Lung microvascular endothelial cell (primary cell): ENCODE measurements at places on chromosomes 16 and 17. TPM values are rescaled to one million over a fixed set of nuclear protein-coding genes. Genes with fewer than 3 reads are reported as not detected.
A peak's percentile ranks its signal among the peaks of the same experiment; 100 is the strongest.

GRCh38 chr17:17966399-17966798 lies 5.8 kb downstream of the TOM1L2 start:
- DNase-seq, result no peak

GRCh38 chr17:10156948-10157607 lies 41.3 kb downstream of the GAS7 start:
- DNase-seq, result peak; percentile 46

DNA sequence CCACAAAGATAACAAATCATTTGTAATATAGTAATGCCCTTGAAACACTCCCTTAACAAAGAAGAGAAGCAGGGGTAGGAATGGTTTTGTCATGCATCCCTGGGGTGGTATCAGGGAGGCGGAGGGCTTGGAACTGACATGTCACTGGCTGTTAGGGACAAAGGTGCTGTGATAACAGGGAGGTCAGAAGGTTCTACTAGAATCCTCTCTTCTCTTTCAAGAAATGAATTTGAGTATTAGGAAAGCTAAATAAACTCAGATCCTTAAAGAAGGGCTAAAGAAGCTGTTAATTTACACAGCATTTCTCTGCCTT lies 65.4 kb upstream of the ADAMTS18 start:
- DNase-seq, result no peak

DNA sequence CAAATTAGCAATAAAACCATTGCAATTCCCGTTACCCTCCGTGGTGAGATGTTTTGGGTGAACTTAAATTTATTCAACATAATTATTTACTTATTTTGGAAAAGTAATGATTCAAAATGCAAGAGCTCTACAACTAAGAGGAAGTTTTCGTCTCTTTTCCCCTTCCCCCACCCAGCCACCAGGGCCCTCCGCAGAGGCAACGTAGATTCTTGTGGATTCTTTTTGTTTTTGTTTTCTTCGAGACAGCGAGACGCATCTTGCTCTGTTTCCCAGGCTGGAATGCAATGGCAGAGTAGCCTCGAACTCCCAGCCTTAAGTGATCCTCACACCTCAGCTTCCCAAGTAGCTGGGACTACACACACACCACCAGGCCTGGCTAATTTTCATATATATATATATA lies 19.2 kb downstream of the CCDC40 start:
- no peak for DNase-seq

GRCh38 chr16:81796035-81796434 lies 16.9 kb downstream of the PLCG2 start:
- no peak for DNase-seq

DNA sequence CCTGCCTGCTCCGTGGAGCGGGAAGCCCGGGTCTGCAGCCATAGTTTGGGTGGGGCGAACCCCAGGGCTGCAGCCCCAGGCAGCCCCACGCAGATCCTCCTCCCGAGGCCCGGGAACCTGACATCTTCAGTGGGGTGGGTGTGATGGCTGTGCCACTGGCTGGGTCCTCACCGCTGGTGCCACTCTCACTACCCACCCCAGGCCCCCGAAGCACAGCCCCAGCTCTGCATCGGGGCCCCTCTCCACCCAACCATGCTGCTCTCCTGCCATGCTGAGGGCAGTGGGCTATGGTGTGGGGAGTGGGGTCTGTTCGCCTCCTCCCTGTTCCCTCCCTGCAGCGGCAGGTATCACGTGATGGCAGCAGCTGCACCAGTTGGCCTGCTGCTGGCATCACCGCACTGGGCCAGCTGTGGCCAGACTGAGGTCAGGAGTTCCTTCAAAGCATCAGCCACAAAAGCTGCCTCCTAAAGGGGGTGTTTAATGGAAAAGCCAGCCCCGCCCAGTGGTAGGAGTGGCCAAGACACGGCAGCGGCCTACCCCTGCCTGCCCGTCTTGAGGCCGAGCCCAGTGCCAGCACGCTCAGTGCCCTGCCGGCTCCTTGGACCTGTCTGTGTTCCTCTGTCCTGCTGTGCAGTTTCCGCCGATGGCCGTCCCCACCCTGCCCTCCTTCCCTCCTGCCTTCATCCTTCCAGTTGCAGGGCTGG lies 10.8 kb downstream of the KCTD5 start:
- DNase-seq, result no peak

GRCh38 chr17:50200457-50201275 lies 765 bp downstream of the COL1A1 start:
- DNase-seq, result peak; percentile 73

GRCh38 chr17:17146786-17147406 lies 59.2 kb downstream of the PLD6 start:
- peak; percentile 20 for DNase-seq

DNA sequence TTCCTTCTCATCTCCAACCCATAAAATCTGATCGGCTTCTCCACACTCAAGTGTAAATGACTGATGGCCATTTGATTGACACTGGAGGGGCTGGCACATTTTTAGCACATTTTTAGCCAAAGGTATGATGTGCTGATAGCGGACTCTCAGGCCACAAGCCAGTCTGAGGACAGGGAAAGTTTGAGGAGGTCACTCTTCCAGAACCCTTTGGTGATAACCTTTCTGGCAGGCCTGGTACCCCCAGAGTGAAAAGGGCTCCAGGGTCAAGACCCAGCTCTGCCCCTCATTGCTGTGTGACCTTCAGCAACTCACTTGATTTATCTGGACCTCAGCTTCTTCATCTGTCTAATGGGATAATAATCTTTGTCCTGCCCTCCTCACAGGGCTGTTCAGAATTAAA lies 1.7 kb upstream of the NLRC5 start:
- no peak for DNase-seq

- DNase-seq, result no peak
Measured at GRCh38 chr17:10041287-10041612, 136.2 kb upstream of the RCVRN start.

DNA sequence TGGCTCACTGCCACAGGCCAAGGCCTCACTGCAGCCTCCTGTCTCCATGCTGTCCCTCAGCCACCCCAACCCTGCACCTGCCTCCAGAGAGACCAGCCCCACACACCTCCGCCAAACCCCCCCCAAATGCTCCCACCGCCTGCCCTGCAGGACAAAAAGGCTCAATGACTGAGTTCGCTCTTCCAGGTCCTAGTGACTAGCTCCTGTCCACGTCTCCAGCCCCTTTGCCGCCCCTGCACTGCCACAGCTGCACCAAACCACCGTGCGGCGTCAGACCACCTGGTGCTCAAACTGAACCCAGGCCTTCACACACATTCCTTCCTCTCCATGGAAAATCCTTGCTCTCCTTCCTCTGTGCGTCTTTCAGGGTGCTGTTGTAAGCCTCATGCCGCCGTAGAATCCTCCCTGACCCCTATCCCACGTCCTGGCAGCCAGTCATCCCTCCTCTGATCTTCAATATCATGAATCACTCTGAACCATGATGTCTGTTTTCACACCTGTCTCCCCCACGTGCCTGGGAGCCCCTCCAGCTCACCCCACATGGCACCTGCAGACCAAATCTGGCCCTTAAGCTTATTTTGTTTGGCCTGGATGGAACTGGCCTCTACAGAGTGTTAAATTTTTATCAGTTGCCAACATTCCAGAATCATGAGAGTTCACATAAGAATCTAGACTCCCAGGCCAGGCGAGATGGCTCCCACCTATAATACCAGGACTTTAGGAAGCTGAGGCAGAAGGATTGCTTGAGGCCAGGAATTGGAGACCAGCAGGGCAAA lies 4.3 kb upstream of the GSG1L start:
- peak; percentile 36 for DNase-seq

DNA sequence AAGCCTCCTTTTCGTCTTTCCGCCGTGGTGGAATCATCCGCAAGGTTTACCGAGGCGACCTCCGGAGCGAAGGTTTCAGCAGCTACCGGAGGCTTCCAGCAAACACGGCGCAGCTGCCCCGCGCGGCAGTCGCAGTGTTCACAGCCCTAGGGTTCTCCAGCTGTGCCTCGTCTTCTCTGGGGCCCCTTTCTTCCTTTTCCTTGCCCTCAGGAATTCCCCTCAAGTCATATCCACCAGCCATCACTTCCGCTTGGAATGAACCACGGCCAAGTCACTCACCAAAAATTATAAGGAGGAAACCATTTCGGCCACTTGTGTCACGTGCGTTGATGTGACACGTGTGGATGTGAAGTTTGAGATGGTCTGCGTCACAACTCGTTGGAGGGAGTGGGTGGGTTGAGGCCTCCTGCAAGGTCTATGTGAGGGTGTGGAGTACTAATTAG lies 636 bp upstream of the ERN1 start:
- DNase-seq, result peak; percentile 31

GRCh38 chr17:42068979-42069378 lies 18.6 kb upstream of the C17orf113 start:
- DNase-seq, result no peak

DNA sequence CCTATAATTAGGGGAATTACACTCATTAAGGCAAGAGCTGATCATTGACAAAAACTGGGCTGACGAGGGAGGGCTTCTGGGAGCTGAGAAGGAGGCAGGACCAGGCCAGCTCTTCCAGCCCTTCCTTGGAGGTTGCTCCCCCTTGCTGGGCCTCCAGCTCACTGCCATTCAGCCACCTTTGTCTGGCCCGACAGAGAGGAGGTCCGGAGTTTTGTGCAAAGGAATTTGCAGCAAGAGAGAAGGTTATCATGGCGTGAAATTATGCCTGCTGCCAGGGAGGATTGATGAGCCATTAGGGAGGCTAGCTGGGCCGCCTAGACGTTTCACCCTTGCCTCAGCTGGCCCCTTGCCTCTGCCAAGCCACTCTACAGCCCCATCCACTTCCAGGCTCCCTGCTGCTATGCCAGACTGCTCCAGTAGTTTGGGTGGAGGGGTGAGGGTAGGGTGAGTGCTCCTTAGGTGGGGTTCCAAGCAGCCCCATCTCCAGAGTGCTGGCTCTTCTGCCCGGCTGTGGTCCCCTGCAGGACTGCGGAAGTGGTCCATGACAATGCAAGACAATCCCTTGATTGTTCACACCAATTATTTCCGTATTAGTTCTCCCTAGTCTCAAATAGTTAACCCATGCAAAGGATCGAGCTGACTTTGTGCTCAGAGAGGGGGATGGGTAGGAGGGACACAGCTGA lies 17.1 kb upstream of the PHF12 start:
- no peak for DNase-seq

DNA sequence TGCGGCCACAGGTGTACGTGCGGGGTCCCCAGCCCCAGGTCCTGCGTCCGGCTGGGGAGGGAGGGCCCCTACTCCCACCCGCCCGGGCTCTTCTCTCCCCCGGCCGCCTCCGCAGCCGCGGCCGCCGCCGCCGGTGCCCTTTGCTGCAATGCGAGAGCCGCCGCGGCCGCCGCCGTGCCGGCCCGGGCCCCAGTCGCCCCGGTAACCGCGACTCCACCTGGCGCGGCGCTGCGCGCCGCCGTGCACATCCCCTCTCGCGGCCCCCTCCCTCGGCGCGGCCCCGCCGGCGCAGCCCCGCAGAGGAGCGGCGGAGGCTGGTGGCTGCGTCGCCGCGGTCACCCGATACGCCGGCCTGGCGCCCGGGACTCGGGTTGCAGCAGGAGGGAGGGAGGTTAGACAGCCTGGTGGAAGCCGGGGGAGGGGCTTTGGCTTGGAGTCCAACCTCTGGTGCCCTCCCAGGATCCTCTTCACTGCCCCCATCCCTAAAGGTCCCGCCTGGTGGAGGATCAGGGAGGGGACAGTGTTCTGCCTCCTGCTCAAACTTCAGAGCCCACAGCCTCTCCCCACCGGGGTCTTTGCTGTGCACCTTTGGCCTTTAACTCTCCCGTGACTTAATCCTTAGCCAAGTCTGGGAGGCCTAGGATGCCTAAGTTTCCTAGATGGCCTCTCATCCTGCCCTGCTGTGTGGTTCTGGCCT lies 32.9 kb downstream of the SRCIN1 start:
- DNase-seq, result no peak

DNA sequence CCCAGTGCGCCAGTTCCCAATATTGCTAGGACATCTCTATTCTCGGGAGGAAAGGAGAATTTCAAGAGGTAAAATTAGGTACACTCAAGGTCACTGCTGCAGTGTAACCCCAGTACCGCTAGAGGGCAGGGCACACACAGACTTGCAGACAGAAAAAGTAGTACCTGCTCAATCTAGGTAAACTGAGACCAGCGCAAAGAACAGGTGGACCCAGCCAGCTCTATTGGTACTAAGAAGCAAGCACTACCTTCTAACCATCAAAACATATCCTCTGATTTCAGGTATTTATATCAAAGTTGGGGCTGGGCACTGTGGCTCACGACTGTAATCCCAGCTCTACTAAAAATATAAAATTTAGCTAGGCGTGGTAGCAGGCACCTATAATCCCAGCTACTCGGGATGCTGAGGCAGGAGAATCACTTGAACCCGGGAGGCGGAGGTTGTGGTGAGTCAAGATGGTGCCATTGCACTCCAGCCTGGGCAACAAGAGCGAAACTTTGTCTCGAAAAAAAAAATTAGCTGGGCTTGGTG lies 3.6 kb upstream of the WDR81 start:
- DNase-seq, result peak; percentile 63

DNA sequence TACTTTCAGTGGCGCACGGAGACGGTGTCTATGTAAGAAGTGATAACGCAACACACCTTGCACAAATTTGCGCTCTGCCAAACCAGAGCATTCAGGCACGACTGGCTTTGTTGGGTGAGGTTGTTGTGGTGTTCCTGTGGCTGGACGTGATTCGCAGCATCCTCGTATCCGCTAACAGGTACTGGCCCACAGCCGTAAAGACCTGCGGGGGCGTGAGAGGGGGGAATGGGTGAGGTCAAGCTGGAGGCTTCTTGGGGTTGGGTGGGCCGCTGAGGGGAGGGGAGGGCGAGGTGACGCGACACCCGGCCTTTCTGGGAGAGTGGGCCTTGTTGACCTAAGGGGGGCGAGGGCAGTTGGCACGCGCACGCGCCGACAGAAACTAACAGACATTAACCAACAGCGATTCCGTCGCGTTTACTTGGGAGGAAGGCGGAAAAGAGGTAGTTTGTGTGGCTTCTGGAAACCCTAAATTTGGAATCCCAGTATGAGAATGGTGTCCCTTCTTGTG lies 510.9 kb downstream of the KCNJ18 start:
- DNase-seq, result no peak

- no peak for DNase-seq
Measured at GRCh38 chr17:72667096-72668063, 425.1 kb downstream of the SLC39A11 start.

DNA sequence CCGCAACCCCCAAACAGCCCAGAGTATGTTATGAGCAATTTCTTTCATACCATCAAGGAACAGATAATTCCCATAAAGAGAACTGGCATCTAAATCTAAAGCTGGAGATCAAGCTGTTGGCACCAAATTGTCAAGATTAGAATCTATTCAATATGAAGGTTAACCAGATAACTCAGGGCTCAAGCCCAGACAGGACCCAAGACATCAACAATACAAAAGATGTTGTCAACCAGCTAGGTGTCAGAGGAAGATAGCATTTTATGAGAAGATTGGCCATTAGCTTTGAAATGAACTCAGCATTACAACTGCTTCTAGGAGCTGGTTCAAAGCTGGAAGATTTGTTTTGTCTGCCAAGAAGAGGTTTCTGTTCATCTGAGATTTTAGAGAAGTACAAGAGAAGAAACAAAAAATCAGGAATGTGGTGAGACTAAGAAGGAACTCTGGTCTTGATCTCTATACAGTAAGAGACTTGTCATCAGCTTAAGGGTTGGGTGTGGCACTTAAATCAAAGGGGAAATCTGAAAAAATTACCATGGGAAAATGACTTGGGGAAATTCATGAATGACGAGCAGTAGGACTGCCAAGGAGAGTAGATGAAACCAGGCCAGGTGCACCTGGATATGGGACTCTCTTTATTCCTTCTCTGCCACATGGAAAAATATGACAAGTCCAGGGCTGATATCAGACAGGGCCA lies 64.2 kb upstream of the COX10 start:
- no peak for DNase-seq

KRT31 gene
- not detected in 2 replicates for total RNA-seq

GRAPL gene
- 23.3 and 108 TPM in 2 replicates for total RNA-seq

SULT1A4 gene
- total RNA-seq, result 1.8 and 8.3 TPM in 2 replicates

HOXB4 gene
- total RNA-seq, result 0.87 and 1.2 TPM in 2 replicates

SSH2 gene
- 10.7 and 11.6 TPM in 2 replicates for total RNA-seq
